Right atrium auricular region (tissue), 2 donors: ENCODE measurements at places on chromosomes 2 and 18. TPM values are rescaled to one million over a fixed set of nuclear protein-coding genes. Genes with fewer than 3 reads are reported as not detected.

GALNT13 gene
- total RNA-seq = 2.2 TPM

ITGAV gene
- total RNA-seq = 79.8 TPM

- no peak overlapping the region for H3K4me3 ChIP-seq
- no peak overlapping the region for H3K27ac ChIP-seq
- no peak for DNase-seq
These were observed 122.4 kb upstream of the MAPRE2 start for GRCh38 chr18:34918856-34919255.

- no peaks in the 10 kb centered on the region for H3K4me1 ChIP-seq
- H3K27me3 ChIP-seq = no peaks in the 10 kb centered on the region
- no peaks in the 10 kb centered on the region for H3K36me3 ChIP-seq
- no peak overlapping the region for H3K4me3 ChIP-seq
- no peak overlapping the region for H3K27ac ChIP-seq
These were observed 501.8 kb downstream of the EIPR1 start for GRCh38 chr2:2875831-2876230.

DNA sequence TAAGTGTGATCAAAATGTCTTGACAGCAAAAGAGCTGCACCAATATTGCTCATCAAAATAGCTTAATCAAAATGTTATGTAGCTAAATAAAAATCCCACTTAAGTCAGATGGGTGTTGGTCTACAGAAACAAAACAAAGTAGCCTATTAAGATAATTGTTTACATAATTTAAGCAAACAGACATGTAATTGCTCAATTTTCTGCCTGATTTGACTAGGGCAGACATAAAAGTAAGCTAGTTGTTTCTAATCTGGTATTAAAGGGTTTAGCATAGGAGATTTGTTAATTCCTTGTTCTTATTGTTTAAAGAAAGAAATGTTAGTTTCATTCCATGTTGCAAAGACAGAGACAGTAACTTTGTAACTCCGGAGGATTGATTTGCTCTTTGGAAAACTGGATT is 11.5 kb upstream of the FEZ2 start:
- DNase-seq = no peak
- H3K27ac ChIP-seq = no peak overlapping the region
- no peaks in the 10 kb centered on the region for H3K4me1 ChIP-seq
- no peak overlapping the region for H3K4me3 ChIP-seq
- H3K36me3 ChIP-seq = no peaks in the 10 kb centered on the region
- no peaks in the 10 kb centered on the region for H3K27me3 ChIP-seq

SERPINB12 gene
- not detected for total RNA-seq

LONRF2 gene
- 11.3 TPM for total RNA-seq

SIX3 gene
- total RNA-seq = not detected

DNA sequence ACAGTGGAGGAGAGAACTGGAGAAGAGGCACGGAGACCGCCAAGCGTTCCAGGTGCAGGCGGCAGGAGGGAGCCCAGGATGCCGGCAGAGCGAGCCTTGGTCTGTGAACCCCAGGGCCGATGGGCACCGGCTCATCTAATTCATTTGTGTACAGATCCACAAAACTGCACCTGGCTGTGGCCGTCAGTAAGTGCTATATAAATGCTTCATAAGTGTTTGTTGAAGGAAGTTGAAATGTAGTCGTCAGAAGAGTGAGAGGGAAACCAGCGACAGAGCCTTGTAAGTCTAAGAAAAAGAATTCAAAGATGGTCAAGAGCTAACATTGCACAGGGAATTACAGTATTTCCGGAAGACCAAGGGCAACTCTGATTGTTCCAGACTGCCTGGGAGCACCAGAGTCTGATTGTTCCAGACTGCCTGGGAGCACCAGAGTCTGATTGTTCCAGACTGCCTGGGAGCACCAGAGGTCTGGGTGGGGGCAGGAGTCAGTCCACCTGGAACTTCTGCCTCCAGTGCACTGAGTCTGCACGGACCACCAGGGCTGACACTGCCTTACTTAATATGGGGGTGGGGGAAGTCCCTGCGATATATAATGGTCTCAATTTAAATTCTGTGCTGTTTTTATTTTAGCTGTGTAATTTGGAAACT is 112.3 kb downstream of the BCL2 start:
- H3K4me1 ChIP-seq = peaks cover 4% of the 10 kb centered on the region
- no peak for DNase-seq
- H3K27ac ChIP-seq = no peak overlapping the region

- H3K4me1 ChIP-seq = no peaks in the 10 kb centered on the region
- no peaks in the 10 kb centered on the region for H3K36me3 ChIP-seq
- no peak overlapping the region for H3K27ac ChIP-seq
- DNase-seq = no peak
These were observed 93.2 kb upstream of the GRB14 start for GRCh38 chr2:164714471-164714870.

DNA sequence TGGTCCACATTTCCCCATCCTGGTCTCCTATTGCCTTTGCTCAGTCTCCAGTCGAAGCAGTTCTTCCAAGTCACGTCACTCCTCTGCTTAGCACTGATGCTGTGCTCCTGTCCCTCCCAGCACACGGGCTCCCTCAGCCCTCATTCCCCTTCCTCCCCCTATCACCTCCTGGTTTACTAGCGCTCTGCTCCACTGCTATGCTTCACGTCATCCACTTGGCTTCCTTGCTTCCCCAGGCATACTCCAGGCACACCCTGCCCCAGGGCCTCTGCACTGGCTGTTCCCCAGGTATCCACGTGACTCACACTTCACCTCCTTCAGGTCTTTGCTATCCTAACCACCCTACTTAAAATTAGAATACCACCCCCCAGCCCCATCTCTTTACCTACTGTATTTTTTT is 269.3 kb downstream of the GLI2 start:
- H3K27ac ChIP-seq = no peak overlapping the region
- no peaks in the 10 kb centered on the region for H3K36me3 ChIP-seq
- peak; percentile 44 for DNase-seq
- no peaks in the 10 kb centered on the region for H3K27me3 ChIP-seq

GRCh38 chr2:60331115-60331809 is 222.2 kb downstream of the BCL11A start:
- DNase-seq = no peak
- H3K36me3 ChIP-seq = no peaks in the 10 kb centered on the region
- H3K27ac ChIP-seq = no peak overlapping the region
- H3K4me1 ChIP-seq = no peaks in the 10 kb centered on the region
- no peaks in the 10 kb centered on the region for H3K27me3 ChIP-seq
- no peak overlapping the region for H3K4me3 ChIP-seq

DNA sequence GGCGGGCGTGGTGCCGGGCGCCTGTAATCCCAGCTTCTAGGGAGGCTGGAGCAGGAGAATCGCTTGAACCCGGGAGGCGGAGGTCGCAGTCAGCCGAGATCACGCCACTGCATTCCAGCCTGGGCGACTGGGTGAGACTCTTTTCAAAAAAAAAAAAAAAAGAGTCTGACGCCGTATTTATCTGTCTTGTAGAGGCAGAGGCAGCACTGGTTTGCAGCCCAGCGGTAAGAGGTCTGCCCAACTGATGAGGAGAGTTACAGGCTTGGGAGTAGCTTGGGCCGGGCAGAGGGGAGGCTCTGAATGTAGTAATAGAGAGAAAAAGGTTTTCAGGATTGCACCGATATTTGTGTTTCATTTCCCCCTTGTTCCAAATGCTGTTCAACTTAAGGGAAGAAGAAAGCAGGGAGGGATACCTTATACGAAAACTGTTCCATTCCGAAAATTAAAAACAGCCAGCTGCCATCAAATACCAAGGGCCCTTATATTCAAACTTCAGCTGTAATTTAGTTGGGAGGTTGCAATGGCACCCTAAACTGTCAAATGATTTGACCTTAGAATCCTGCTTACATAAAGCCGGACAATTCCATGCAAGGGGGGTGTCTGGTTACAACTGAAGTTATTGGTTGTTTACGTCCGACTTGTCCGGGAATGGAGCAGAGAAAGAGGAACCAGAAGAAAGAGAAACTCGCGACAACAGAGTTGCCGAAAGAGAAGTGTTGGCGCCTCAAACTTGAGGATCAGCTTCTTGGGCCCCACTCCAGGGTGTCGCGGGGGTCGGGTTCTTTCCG is 9.2 kb upstream of the SP9 start:
- no peak overlapping the region for H3K27ac ChIP-seq
- H3K4me1 ChIP-seq = peaks cover 29% of the 10 kb centered on the region
- no peaks in the 10 kb centered on the region for H3K36me3 ChIP-seq
- no peak for DNase-seq
- H3K27me3 ChIP-seq = peaks cover 32% of the 10 kb centered on the region

DNA sequence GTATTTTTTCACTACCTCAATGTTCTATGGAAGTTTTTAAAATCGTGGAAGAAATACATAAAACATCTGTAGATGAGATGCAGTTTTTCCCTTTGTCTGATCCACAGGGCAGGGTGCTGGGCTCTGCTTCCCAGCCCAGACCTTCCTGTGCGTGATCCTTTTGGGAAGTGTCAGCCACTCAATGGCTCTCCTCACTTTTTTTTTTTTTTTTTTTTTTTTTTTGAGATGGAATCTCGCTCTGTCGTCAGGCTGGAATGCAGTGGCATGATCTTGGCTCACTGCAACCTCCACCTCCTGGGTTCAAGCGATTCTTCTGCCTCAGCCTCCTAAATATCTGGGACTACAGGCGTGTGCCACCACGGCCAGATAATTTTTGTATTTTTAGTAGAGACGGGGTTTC is 32.8 kb downstream of the SOWAHC start:
- H3K27ac ChIP-seq = no peak overlapping the region
- DNase-seq = no peak
- H3K4me1 ChIP-seq = no peaks in the 10 kb centered on the region
- H3K4me3 ChIP-seq = no peak overlapping the region
- H3K36me3 ChIP-seq = no peaks in the 10 kb centered on the region

DNA sequence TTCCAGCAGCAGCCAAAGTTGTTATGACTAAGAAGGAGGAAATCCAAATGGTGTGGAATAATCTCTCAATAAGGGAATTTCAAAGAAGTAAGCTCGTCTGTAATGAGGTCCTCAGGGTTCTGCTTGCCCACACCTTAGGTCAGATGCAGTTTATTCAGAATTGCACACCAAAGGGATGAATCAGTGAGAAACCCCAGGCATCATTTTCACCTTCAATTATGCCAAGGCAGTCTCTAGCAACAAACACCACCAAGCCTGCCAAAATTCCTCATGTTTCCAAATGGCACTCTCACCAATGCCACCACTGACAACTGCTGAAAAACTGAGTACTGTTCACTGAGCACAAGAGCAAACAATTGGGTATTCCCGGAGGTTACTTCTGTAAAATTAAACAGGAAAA is 43.6 kb downstream of the KCNG3 start:
- H3K36me3 ChIP-seq = no peaks in the 10 kb centered on the region
- H3K4me3 ChIP-seq = no peak overlapping the region
- no peaks in the 10 kb centered on the region for H3K4me1 ChIP-seq

DNA sequence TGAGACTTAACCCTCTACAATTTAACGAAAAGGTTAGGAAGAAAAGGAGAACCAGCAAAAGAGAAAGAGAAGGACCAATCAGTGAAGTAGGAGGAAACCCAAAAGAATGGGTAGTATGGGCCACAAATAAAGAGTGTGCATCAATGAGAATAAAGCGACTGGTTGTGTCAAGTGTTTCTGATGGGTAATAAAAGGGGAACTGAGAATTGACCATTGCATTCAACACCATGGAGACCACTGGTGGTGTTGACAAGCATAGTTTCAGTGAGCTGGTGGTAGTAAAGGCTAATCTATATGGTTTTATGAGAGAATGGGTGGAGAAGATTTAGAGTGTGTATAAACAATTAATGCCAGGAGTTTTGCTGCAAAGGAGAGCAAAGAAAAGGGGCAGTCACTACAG is 75.4 kb downstream of the CSRNP3 start:
- no peaks in the 10 kb centered on the region for H3K27me3 ChIP-seq
- no peak for DNase-seq
- H3K36me3 ChIP-seq = no peaks in the 10 kb centered on the region
- no peak overlapping the region for H3K27ac ChIP-seq

DNA sequence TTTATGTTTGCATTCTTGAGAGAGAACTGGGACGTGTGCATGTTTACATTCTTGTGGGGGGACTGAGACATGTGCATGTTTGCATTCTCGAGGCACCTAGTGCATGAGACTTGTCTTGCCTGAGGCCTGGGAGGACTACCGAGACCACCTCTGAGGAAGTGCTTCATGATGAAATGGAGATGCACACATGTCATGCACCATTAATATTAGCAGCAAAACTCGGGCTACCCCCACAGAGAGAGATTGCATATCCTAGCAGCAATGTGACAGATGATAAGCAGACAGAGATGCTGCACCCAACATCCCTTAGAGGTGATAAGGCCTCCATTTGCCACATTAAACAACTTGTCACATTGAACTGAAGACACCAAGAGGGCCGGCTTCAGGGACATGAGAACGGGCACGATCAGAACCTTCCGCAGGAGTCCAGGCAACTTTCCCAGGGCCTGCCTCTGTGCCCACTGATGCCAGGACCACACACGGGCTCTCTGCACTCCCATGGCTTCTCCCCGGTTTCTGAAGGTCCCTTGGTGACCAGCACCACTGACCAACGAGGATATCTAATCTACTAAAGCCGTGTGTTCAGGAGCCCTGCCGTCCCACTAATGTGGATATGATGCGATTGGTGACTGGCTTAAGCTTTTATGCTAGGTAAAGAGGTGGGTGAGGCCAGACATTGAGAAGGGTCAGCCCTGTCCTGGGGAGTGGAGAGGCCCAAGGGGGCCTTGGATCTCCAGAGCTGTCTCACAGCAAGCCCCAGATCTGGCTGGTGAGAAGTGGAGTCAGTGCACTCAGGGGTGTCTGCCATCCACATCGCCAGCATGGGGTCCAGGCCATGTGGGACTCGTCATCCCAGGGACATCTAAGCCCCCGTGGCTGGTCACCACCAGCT is 208.3 kb downstream of the NDUFA10 start:
- H3K36me3 ChIP-seq = no peaks in the 10 kb centered on the region
- H3K4me1 ChIP-seq = no peaks in the 10 kb centered on the region
- no peak overlapping the region for H3K4me3 ChIP-seq
- H3K27me3 ChIP-seq = no peaks in the 10 kb centered on the region

TNFRSF11A gene
- 1.8 TPM for total RNA-seq

APLF gene
- total RNA-seq = 4.2 TPM

LIMS3 gene
- 4.4 TPM for total RNA-seq

GRCh38 chr18:42914476-42914875 is 201.0 kb downstream of the RIT2 start:
- H3K27ac ChIP-seq = no peak overlapping the region
- no peak for DNase-seq
- no peaks in the 10 kb centered on the region for H3K4me1 ChIP-seq

INPP5D gene
- 7.0 TPM for total RNA-seq

RAB6C gene
- not detected for total RNA-seq

DNA sequence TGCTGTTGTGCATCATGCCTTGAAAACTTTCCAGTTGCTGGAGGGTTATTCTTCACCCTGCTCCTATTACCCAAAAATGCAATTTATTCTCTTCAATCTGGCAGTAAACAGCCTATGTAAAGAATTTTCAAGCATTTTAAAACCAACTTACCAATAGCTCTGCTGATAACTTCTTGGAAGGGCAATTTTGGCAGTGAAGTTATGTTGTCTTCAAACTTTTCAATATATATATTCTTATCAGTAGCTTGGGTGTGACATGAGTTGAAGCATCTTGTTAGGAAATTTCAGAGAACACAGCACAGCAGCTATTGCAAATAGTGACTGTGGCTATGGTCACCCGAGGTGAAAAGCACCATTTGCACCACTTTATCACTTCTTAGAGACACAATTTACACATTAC is 395.5 kb downstream of the STK39 start:
- H3K4me3 ChIP-seq = no peak overlapping the region
- no peaks in the 10 kb centered on the region for H3K36me3 ChIP-seq
- H3K27me3 ChIP-seq = no peaks in the 10 kb centered on the region
- DNase-seq = no peak
- H3K27ac ChIP-seq = no peak overlapping the region

- H3K4me1 ChIP-seq = no peaks in the 10 kb centered on the region
- no peaks in the 10 kb centered on the region for H3K27me3 ChIP-seq
- no peak overlapping the region for H3K27ac ChIP-seq
- H3K36me3 ChIP-seq = no peaks in the 10 kb centered on the region
These were observed 578.7 kb upstream of the NETO1 start for GRCh38 chr18:73446502-73446901.
